Bronchial smooth muscle cell (primary cell): ENCODE measurements at places on chromosomes 7 and 10. TPM values are rescaled to one million over a fixed set of nuclear protein-coding genes. Genes with fewer than 3 reads are reported as not detected.

SPAG6 gene
- not detected in 2 replicates for total RNA-seq

PKD2L1 gene
- total RNA-seq = not detected in 2 replicates

FOXK1 gene
- 13.7 and 18.4 TPM in 2 replicates for total RNA-seq

HNRNPA2B1 gene
- total RNA-seq = 43.9 and 80.4 TPM in 2 replicates

SHH gene
- not detected in 2 replicates for total RNA-seq
